ENCODE measurements at places on chromosomes 1 and 21.

GRCh38 chr1:58781541-58782177, 2.2 kb downstream of the JUN start:
- peak; percentile 4 for DNase-seq

DNA sequence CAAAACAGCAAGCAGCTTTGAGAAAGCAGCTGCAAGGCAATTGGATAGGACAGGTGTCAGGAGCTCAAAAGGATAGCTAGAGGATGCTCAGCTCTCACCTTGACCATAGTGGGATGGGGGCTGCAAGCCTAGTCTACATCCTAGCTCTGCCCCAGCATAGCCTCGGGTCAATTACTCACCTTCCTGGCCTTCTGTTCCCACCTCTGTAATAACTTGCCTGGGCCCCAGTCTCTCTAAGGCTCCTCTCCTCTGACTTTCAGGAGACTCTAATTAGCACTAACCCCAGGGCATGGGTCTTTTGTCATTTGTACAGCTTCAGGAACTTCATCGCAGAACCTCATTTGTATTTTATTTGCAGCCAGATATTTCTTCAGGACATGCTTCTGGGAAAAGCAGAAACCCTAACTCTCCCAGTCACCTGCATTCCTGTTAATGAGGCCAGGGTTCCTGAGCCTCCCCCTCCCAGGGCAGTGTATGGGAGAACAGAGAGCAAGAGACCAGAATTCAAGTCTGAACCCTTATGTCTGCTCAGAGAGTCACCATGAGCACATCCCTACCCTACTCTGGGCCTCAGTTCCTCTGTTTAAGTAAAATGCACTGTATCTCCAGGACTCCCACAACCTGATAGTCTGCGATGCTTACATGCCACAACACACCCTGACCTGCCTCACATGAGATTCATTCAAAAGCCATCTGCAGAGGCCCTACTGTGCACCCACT, 108.1 kb downstream of the MATN1 start:
- DNase-seq = no peak

GRCh38 chr1:234851450-234852438, 241.8 kb upstream of the IRF2BP2 start:
- DNase-seq = no peak

GRCh38 chr1:180617774-180618395, 13.9 kb upstream of the XPR1 start:
- DNase-seq = no peak

DNA sequence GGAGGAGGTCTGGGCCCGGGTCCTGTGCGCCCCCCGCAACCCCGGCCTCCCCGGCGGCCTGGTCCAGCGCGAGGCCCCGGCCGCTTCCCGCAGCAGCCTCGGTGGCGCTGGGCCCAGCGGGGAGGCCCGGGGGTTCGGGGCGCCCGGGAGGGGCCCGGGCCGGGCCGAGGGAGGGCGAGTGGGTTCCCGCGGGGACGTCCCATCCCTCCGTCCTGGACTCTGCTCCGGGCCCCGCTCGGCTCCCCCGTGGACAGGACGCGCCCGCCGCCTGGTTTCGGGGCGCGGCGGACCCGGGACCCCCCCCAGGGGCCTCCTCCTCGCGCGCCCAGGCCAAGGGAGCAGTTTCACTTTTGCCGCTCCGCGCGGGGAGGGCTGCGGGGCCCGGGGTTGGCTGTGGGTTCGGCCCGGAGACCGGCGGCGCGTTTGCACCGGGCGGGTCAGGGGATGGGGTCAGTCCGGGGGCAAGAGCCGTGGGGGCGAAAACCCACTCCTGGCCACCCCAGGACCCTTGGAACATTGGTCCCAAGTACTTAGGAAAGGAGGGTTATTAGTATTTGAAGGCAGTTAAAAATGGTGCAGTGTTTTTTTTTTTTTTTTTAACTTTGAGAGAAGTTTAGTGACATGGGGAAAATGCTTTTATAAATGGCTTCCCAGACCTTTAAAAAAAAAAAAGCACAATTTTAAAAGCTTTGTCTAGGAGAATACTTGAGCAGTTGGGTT, 677 bp downstream of the AGPAT3 start:
- peak; percentile 18 for DNase-seq

DNA sequence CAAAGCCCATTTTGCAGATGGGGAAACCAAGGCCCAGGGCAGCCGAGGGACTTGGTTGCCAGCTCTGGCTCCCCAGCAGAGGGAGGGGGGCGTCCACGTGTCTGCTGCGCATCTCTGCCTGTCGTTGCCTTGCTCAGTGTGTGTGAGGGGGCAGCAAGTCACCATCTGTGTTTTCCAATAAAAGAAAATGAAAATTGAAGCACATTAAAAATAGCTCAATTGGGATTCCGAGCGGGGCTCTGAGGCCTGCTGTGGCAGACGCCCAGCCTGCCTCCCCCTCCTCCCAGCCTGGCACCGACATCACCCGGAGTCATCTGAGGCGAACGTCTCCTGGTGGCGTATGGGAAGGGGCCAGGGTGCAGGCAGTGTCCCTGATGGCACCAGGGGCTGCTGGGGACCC, 51.2 kb downstream of the EPHB2 start:
- no peak for DNase-seq

GRCh38 chr1:234495231-234495990, 16.4 kb upstream of the TARBP1 start:
- DNase-seq = no peak

GRCh38 chr1:60978421-60979357, 103.7 kb upstream of the NFIA start:
- no peak for DNase-seq

DNA sequence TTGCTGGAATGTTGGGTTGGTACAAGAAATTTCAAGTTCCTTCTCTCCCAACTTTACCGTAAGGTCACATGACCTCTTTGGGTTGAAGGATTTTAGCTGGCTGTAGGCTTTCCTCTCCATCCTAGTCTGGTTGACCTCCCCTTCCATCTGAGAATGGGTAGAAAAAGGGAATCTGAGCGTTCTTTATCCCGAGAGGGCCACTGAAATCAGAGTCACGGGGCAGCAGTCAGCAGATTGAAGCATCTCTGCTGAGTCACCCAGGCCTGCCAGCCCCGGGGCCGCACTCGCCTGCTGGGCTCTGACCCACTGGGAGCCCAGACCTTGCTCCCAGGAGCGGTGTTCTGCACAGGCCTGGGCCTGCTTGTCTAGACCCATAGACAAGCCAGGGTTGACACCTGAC, 31.0 kb downstream of the TMCC2 start:
- DNase-seq = no peak

- peak; percentile 26 for DNase-seq
Observed at GRCh38 chr1:181038399-181038873, 4.7 kb downstream of the MR1 start.

DNA sequence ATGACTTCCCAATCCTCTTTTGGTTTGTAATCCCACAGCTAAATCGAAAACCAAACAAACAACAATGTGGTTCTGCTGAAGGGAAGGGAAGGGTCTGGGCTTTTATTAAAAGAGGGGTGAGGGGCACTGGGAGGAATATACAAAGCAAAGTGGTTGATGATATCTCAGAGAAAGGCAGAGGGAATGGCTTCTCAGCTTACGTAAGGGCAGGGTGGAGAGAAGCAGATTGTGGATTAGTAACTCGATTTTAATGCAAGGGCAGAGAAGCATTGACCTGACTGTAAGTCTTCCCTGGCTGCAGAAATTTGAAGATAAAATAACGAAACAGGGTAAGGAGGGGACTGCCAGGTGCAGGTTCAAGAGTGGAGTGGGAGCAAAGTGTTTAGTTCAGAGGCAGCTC, 438.2 kb upstream of the LRRC7 start:
- no peak for DNase-seq

- no peak for DNase-seq
Observed at GRCh38 chr21:42639646-42640152, 13.7 kb upstream of the PDE9A start.

All from stimulated activated CD4-positive, alpha-beta T cell treated with anti-CD3 and anti-CD28 coated beads, Interleukin-1b, Interleukin-23, amount 100 ng/mL, for 1 hour (primary cell).